ENCODE measurements at places on chromosomes 1 and 21. TPM values are rescaled to one million over a fixed set of nuclear protein-coding genes. Genes with fewer than 3 reads are reported as not detected.

DNA sequence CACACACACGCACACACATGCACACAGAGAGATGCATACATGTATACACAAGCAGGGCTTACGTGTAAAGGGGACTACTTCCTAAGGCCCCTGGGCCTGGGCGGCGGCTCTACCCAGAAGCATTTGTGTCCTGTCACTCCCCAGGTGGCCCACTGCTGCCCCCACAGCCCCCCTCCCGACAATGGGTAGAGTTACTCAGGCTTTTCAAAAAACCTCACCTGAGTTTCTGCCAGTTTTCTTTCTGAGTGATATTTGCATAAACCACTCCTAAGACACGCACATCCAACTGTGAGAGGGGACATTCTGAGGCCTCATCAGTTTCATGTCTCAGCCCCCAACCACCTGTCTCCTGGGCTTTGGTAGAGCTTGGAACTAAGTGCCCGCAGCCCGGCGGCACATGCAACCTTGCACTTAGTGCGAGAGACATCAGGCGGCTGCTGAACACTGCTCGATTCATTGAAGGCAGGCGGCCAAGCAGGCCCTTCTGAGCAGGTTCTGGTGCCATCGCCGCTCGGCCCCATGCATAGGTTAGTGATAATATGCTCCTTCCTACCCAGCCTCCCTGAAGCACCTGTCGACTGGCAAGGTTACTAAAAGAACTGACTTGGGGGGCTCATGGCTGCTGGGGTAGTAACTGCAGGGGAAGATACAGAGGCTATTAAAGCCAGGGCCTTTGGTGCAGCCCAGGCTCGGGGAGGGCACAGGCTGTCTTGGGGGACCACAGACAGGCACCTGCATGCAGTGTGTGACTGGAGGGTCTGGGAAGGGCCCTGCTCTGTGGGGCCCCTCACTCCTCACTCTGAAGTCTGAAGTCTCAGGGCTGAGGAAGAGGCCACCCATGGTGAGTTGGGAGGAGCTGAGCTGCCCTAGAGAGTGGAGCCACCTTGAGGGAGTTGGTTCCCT lies 364.2 kb upstream of the VAMP3 start:
- H3K4me3 ChIP-seq, result no peak overlapping the region
- no peak overlapping the region for H3K27ac ChIP-seq
- DNase-seq, result peak; percentile 15
- no peaks in the 10 kb centered on the region for H3K4me1 ChIP-seq
- H3K27me3 ChIP-seq, result no peaks in the 10 kb centered on the region

DNA sequence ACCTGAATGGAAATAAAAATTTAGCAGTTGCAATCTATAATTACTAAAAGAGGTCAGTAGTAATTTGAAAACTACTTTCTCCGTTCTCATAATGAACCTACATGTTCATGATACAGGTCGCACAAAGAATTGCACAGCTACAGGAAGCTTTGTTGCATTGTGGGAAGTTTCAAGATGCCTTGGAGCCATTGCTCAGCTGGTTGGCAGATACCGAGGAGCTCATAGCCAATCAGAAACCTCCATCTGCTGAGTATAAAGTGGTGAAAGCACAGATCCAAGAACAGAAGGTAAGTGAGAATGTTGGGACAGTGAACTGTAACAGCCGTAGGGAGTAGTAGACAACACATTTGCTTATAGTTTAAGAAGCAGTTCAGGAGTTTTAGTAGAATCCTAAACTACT lies 68.8 kb upstream of the BMP8A start:
- H3K4me3 ChIP-seq, result no peak overlapping the region
- peaks cover 63% of the 10 kb centered on the region for H3K36me3 ChIP-seq
- no peaks in the 10 kb centered on the region for H3K27me3 ChIP-seq
- DNase-seq, result no peak
- no peak overlapping the region for H3K27ac ChIP-seq

- H3K36me3 ChIP-seq, result no peaks in the 10 kb centered on the region
- no peak overlapping the region for H3K27ac ChIP-seq
- H3K4me3 ChIP-seq, result no peak overlapping the region
- H3K4me1 ChIP-seq, result no peaks in the 10 kb centered on the region
- H3K27me3 ChIP-seq, result no peaks in the 10 kb centered on the region
These were observed 35.7 kb upstream of the LIN9 start for GRCh38 chr1:226344441-226345259.

GRCh38 chr1:23441446-23442148 lies 17.0 kb upstream of the TCEA3 start:
- H3K4me1 ChIP-seq, result peaks cover 6% of the 10 kb centered on the region
- no peak for DNase-seq
- no peak overlapping the region for H3K27ac ChIP-seq

DNA sequence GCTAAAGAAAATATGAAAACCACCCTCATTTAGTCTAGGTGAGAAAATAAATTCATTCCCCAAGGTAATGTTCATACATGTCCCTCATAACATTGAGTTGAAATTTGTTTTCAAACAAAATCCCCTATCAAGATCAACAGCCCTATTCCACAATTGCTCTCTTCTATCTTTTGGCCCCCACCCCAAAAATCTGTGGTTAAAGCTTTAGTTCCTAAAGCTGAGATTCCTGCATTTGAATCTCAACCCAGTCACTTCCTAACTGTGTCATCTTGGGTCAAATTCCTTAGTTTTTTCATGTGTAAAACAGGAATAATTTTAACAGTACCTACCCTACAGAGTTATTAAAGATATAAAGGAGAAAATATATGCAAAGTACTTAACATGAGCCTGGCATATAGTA lies 22.0 kb downstream of the KIAA0319L start:
- no peak for DNase-seq
- peaks cover 30% of the 10 kb centered on the region for H3K4me1 ChIP-seq
- no peaks in the 10 kb centered on the region for H3K27me3 ChIP-seq
- no peaks in the 10 kb centered on the region for H3K36me3 ChIP-seq
- no peak overlapping the region for H3K27ac ChIP-seq
- H3K4me3 ChIP-seq, result no peak overlapping the region

DNA sequence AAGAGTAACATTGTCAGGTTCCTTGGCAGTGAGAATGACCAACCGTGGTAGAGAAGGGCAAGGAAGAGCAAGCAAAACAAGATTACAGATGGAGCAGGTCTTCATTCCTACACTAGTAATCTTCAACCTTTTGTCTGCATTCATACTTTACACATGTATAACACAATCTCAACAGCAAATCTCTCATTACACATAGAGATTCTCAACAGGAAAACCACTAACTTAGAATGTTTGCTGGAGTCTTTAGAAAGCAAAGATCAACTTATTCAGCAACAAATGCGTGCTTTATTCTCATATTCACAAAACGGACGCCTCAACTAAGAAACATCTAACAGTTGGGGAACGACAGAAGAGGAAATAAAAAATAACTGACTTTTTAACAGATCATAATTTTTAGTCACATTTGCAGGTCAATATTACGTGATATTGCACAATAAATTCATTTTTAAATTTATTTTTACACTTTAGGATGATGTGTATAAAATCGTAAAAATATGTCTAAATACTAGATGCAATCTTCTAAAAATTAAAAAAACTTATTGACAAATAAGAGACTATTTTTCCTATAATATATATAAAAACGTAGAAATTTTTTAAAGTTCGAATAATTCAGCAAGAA lies 82.9 kb downstream of the ARID4B start:
- no peak for DNase-seq
- H3K4me1 ChIP-seq, result peaks cover 17% of the 10 kb centered on the region
- H3K4me3 ChIP-seq, result no peak overlapping the region
- no peak overlapping the region for H3K27ac ChIP-seq
- H3K36me3 ChIP-seq, result peaks cover 2% of the 10 kb centered on the region

DNA sequence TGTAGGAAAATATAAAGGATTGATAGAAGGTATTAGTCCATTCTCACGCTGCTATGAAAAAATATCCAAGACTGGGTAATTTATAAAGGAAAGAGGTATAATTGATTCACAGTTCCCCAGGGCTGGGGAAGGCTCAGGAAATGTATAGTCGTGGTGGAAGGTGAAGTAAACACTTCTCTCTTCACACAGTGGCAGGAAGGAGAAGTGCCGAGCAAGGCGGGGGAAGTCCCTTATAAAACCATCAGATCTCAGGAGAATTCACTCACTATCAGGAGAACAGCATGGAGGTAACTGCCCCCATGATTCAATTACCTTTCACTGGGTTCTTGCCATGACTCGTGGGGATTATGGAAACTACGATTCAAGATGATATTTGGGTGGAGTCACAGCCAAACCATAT lies 1806.0 kb downstream of the MRPL39 start:
- H3K4me1 ChIP-seq, result no peaks in the 10 kb centered on the region
- H3K27me3 ChIP-seq, result no peaks in the 10 kb centered on the region
- no peak for DNase-seq
- H3K4me3 ChIP-seq, result no peak overlapping the region
- H3K27ac ChIP-seq, result no peak overlapping the region
- no peaks in the 10 kb centered on the region for H3K36me3 ChIP-seq

- DNase-seq, result no peak
- no peaks in the 10 kb centered on the region for H3K4me1 ChIP-seq
These were observed 33.5 kb downstream of the CYYR1 start for GRCh38 chr21:26539566-26539965.

DNA sequence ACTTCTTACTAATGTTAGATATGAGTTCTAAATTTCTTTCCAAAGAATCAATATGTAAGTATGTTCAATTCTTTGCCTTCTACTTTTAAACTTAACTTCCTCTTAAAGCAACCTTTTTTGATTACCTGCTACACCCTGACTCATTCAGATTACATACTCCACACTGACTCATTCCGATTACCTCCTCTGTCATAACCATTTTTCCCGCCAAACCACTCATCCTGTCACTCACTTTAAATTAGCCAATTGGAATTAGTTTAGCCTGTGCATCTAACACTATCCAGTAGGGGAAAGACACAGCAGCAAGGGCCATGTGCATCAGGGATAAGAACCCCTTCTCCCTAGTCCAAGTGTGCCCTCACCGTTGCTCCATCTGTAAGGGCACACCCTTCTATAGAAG lies 815.5 kb downstream of the BRINP3 start:
- no peak overlapping the region for H3K27ac ChIP-seq
- no peak for DNase-seq
- no peak overlapping the region for H3K4me3 ChIP-seq
- no peaks in the 10 kb centered on the region for H3K27me3 ChIP-seq
- H3K36me3 ChIP-seq, result no peaks in the 10 kb centered on the region
- no peaks in the 10 kb centered on the region for H3K4me1 ChIP-seq

OR10R2 gene
- not detected for total RNA-seq

- peak; percentile 86 for DNase-seq
- H3K27me3 ChIP-seq, result peaks cover 13% of the 10 kb centered on the region
- H3K4me1 ChIP-seq, result peaks cover 2% of the 10 kb centered on the region
- no peak within 1 kb of the TSS for H3K27ac ChIP-seq
These were observed at the start of gene LRRC38 for GRCh38 chr1:13513895-13514546. TSS of gene LRRC38 (minus strand) at chr1:13514003. CDS start at chr1:13513593, 410 bp downstream.

GRCh38 chr1:86825319-86825718 lies 88.6 kb downstream of the SELENOF start:
- no peaks in the 10 kb centered on the region for H3K36me3 ChIP-seq
- H3K4me3 ChIP-seq, result no peak overlapping the region
- no peak for DNase-seq
- no peaks in the 10 kb centered on the region for H3K4me1 ChIP-seq
- H3K27me3 ChIP-seq, result no peaks in the 10 kb centered on the region

UTS2 gene
- total RNA-seq, result not detected

- H3K4me3 ChIP-seq, result no peak overlapping the region
- H3K36me3 ChIP-seq, result no peaks in the 10 kb centered on the region
- no peaks in the 10 kb centered on the region for H3K4me1 ChIP-seq
- DNase-seq, result no peak
- no peaks in the 10 kb centered on the region for H3K27me3 ChIP-seq
These were observed 13.7 kb downstream of the PTPRU start for GRCh38 chr1:29249951-29250581.

GRCh38 chr1:185139246-185139645 lies 17.5 kb downstream of the TRMT1L start:
- H3K36me3 ChIP-seq, result peaks cover 4% of the 10 kb centered on the region
- no peaks in the 10 kb centered on the region for H3K27me3 ChIP-seq
- no peak overlapping the region for H3K27ac ChIP-seq
- no peak for DNase-seq

- no peaks in the 10 kb centered on the region for H3K36me3 ChIP-seq
- H3K4me1 ChIP-seq, result no peaks in the 10 kb centered on the region
- peak; percentile 49 for DNase-seq
- H3K27ac ChIP-seq, result no peak overlapping the region
- H3K27me3 ChIP-seq, result no peaks in the 10 kb centered on the region
These were observed 135.4 kb upstream of the FMN2 start for GRCh38 chr1:239956263-239956662.

DNA sequence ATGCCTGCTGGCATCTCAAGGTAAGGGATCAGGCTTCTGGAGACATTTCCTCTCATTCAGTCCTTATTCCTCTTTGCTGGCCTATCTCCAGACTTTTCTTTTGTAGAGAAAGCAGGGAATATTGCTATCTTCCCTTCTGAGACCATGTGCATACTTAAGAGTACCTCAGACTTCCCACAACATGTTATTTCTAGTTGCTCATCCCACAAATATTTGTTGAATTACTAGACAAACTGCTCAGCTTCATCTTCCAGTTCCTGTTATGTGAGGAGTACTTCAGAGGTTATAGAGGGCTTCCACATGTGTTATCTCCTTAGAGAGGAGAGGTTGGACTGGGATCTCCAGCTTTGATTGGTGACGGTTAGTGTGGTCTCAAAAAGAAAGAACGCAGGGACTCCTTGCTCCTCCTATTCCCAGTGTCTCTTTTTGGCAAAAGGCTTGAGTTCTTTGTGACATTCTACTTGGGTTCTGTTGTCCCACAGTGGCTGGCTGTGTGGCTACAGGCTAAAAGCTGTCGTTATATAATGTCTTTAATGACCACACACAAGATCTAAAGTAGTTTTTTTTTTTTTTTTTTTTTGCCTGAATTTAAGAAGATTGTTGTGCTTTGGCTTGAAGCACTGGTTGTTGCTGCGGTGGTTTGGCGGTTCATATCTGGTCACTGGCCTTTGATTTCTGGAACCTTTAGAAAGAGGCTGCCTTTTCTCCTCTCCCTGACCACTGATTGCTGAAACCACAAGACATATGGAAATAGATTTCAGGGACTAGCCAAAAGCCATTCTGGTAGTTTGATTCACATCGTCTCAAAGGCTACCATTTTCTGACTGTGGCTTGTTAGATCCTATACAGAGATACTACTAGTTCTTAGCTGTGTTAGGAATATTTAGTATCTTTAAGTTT lies 78.7 kb downstream of the FGGY start:
- no peaks in the 10 kb centered on the region for H3K36me3 ChIP-seq
- no peak for DNase-seq
- no peaks in the 10 kb centered on the region for H3K27me3 ChIP-seq

DNA sequence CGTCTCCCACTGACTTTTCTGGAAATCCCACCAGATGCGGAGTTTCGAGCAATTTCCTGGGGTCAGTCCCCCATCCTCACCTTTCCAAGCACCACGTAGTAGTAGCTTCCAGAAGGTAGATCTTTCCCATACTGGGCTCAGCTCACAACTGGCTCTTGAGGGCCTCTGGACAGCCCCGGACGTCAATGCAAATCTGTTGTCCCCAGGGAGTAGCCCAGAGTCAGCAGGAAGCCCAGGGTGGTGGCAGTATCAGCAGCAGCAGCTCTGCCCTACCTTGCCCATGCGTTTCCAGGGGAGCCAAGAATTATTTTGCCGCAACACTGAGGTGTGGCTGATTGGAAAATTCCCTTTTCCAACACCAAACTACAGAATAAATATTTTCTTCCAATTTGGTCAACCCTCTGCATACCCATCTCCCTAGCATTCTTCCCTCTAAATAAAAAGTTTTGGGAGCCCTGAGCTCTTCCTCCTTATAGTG lies 70.3 kb downstream of the CD46 start:
- DNase-seq, result no peak
- H3K27ac ChIP-seq, result peak overlapping the region; percentile 98
- no peaks in the 10 kb centered on the region for H3K27me3 ChIP-seq
- H3K36me3 ChIP-seq, result peaks cover 15% of the 10 kb centered on the region
- peak overlapping the region; percentile 60 for H3K4me3 ChIP-seq
- H3K4me1 ChIP-seq, result peaks cover 83% of the 10 kb centered on the region

- no peak overlapping the region for H3K4me3 ChIP-seq
- no peaks in the 10 kb centered on the region for H3K27me3 ChIP-seq
- H3K36me3 ChIP-seq, result no peaks in the 10 kb centered on the region
These were observed 108.0 kb upstream of the TRABD2B start for GRCh38 chr1:48105165-48105564.

CLDN19 gene
- not detected for total RNA-seq

All from upper lobe of left lung (tissue), 6 donors.